Fibroblast of upper back skin (primary cell): ENCODE measurements at places on chromosomes 4 and X.

DNA sequence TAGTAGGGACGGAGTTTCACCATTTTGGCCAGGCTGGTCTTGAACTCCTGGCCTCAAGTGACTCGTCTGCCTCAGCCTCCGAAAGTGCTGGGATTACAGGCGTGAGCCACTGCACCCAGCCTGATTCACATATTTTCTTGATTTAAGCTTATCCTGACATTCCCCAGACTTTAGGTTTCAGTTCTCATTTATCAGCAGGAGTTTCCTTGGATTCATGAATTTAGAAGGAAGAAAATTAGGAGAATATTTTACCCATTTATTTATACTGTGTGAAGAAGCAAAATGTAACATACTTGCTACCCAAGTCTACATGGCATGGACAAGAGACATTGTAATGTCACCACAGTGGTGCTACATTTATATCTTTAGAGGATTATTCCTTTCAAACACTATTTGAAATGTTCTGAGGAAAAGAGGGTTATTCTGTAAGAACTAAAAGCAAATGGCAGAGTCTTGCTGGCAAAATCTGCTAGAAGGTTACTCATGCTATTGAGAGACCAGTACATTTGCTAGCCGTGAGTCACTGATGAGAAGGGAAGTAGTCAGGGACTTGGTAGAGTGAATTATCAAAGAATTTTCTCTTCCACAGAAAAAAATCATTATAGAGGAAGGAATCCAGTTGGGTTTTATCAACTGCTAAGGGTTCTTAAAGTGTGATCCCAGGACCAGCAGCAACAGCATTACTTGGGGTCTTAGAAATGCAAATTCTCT lies 26.1 kb upstream of the CFAP299 start:
- DNase-seq: peak; percentile 95

DNA sequence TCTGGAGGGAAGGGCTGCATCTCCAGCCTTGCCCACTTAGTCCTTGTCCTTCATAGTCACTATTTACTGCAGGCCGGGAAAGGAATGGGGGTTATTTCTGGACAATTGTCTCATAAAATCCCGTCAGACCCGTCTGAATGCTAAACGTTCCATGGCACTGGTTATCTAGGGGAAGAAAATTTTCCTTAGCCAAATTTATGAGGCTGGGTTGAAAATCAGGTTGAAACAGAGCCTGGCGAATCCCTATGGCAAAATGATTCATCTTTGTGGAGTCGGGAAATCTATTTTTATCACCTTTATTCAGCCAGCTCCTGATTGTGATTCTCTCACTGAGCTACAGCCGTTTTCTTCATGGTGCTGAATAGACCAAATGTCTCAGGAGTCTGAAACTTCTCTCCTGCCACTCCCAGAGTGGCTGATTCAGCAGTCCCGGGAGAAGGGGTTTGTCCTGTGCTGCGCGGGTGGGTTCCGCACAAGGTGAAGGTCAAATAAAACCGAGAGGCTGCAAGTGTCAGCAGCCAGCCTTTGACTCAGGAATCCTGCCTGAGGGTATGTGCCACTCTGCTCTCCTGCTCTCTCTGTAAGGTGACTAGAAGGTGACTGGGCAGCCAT lies 1.0 kb downstream of the LIMCH1 start:
- no peak for DNase-seq

DNA sequence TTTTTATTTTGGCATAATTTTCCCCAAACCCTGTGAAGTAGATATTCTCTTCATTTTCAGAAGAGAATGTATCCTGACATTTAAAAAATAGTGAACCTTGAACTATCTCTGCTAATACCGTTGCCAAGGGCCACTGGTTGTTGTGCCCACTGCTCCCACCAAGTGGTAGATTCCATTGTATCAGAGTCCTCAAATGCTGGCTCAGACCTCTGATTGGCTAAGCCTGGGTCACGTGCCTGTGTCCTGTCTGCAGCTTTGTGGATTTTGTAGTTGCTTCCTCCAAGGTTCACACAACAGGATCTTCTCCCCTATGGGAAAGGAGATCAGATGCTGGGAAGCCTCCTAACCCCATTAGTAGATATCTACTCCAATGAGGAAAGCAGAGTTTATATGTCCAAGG lies 104.8 kb upstream of the CASK start:
- DNase-seq: no peak

GRCh38 chr4:120447774-120448173 lies 381.1 kb upstream of the MAD2L1 start:
- DNase-seq: peak; percentile 21

GRCh38 chr4:128660361-128661215 lies 148.9 kb upstream of the JADE1 start:
- DNase-seq: peak; percentile 18

DNA sequence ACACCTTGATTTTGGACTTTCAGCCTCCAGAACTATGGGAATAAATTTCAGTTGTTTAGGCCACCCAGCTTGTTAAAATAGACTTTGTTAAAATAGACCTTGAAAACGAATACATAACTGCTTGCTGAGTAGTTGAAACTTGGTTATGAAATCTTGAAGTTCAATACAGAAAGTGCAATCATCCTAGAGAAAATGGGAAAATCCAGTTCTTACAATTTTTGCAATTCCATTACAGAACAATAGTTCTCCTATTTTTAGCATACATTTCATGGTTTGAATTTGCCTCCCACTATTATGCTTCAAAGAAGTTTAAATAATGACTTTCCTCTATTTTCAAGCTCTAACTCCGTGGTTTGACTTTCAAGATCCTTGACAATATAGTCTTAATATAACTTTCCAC lies 10.5 kb downstream of the TLR1 start:
- no peak for DNase-seq

DNA sequence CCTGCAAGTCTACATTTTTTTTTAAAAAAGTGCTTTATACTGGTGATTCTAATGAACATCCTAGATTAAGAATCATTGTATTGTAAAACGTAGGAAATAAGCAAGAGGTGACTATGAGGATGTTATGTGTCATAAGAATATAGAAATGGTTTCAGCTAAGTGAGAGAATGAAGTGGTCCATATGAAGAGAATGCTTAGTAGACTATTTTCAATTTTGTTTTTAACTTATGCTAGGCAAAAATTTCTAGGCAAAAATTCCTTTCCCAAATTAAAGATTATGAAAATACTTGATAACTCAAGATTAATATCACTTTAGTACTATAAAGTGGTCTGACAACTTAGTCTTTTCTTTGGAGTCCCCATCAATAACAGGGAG lies 825 bp downstream of the DYNLT3 start:
- no peak for DNase-seq

GRCh38 chrX:130173190-130173895 lies 1.6 kb downstream of the RAB33A start:
- peak; percentile 82 for DNase-seq

DNA sequence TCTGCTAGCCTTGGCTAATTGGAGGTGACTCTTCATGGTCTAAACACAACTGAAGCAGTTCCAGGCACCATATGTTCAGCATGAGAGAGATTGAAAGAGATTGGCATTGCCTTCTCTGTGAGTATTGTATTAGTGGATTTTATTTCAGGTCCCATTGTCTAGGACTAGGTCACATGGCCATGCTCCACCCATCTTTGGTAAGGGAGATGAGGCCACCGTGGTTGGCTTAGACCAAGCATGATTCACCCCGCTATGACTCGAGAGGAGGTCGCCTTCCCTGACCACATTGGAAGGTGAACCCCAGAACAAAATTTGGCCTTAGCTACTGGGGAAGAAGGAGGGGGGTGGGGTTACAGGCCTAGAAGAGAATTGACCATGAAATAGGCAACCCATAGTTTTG lies 109.9 kb upstream of the BCOR start:
- peak; percentile 14 for DNase-seq

DNA sequence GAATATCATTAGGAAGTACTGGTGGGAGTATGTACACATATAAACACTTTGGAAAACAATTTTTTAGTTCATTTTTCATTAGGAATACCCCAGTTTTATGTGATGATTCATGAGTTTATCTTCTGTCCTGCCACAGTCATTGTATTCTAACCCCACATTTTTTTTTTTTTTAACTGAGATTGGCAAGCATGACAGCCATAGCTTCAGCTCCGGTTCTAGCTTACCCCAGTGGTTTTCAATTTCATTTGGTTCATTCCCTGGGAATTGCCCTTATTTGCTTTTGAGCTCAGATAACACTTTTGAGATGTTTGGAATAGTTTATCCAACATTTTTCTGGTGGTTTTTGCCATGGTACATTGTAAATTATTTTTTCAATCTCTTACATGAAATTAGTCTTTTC lies 21.0 kb upstream of the FMR1 start:
- DNase-seq: no peak

DNA sequence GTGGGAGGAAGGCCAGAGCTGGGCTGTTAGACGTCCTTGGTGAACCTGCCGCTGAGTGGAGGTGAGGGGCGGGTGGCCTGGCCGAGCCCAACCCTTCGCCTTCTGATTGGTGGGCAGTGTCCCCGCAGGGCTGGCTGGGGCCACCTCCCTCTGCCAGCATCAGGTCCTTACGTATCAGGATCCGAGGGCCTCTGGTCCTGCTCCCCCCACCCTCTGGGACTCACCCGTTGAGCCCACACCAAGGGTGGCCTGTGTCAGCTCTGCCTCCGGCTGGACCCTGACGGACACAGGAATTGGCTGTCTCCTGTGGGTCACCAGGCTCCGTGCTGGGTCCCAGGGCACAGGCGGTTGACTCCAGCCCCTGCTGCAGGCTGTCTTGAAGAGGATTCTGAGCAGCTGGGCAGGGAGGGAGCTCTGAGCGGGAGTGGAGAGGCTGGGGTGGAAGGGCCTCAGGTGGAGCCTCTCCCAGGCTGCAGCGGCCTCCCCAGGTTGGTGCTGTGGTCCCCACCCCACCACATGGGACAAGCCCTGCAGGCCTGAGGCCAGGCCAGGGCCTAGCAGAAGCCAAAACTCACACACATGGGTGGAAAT lies 58.4 kb upstream of the NKX1-1 start:
- no peak for DNase-seq

GRCh38 chr4:150590631-150591030 lies 8.7 kb downstream of the MAB21L2 start:
- no peak for DNase-seq

GRCh38 chrX:119690921-119691716 lies 1.8 kb downstream of the SEPTIN6 start:
- DNase-seq: peak; percentile 75

- no peak for DNase-seq
Measured at GRCh38 chrX:153216926-153217325, 37.8 kb downstream of the MAGEA1 start.

DNA sequence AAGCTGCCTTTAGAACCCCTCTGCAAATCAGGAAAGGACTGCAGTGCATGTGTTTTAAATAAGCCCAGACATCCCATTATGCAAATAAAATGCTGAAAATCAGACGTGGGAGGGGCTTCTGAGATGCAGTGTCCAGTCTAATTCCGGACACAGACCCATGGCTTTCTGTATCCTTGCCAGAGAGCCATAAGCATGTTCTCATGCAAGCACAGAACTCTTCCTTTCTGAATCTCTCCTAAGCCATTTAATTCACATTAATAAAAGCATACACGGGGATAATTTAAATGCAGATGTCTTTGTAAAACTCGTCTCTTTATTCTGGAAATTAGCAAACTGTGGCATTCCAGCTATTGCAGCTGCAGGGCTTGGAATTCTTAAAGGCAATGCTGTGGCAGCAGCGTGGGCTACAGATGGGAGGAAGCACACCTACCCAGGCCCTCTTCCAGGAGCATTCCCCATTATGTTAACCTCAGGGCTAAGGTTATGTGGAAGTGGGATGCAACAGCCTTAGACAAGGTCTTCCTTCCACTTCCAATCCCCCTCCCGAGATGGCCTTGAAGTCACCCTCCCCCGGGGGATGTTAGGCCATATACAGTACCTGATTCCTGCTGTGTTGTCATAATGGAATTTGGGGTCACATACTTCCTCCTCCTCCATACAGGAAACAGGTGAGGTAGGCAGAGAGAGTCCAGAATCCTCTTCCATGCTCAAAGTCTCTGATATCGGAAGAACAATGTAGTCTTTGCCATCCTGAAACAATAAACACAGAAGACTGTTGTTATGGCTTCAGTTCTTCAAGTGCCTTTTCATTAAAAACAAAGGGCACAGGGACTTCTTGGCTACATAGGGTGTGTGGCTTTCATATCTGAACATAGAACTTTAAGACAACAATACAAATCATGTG lies 38.1 kb downstream of the KDR start:
- DNase-seq: peak; percentile 47

GRCh38 chr4:153413842-153414241 lies 52.3 kb upstream of the TMEM131L start:
- DNase-seq: peak; percentile 46

GRCh38 chr4:36385951-36386571 lies 104.6 kb downstream of the DTHD1 start:
- no peak for DNase-seq

GRCh38 chr4:23811161-23811560 lies 78.7 kb downstream of the PPARGC1A start:
- DNase-seq: peak; percentile 66

DNA sequence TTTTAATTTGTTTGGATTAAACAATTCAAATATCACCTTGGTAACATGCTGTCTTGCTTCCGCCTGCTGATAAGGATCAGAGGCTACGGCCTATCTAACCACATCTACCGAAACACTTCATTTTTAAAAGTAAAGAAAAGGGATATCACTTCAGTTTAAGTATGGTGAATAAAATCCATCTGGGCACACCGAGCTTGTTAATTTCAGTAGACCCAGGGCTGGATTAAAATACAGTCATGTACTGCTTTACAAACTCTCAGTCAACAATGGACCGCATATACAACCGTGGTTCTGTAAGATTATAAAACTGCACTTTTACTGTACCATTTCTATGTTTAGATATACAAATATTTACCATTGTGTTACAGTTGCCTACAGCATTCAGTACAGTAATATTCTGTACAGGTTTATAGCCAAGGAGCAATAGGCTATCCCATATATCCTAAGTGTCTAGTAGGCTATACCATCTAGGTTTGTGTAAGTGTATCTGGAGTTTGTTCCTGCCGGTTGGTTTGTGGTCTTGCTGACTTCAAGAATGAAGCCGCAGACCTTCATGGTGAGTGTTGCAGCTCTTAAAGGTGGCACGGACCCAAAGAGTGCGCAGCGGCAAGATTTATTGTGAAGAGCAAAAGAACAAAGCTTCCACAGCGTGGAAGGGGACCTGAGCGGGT lies 40.0 kb downstream of the SEPTIN11 start:
- DNase-seq: no peak

DNA sequence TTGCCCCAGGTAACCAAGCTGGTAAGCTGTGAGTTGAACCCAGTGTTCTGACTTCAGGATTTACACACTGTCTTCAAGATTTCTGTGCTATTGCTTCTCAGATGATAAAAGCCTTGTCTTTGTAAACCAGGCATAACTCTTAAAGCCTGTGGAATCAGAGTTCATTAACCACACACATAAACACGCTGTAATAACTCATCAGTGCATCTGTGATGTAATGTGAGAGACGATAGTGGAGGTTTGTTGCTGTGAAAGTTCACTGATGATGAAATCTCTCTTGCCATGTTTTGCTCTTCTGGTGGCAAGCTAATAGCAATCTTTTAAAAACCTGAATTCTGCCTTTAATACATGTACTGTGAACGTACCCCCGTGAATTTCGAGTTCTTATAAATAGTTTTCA lies 41.5 kb downstream of the CLCN4 start:
- DNase-seq: peak; percentile 31

- peak; percentile 49 for DNase-seq
Measured at GRCh38 chrX:12894074-12895030, 12.1 kb upstream of the TLR8 start.

- DNase-seq: peak; percentile 8
Measured at GRCh38 chr4:172997856-172998255, 170.8 kb upstream of the GALNT7 start.

GRCh38 chr4:8538703-8539567 lies 41.3 kb upstream of the GPR78 start:
- no peak for DNase-seq
